ENCODE measurements at places on chromosomes 3 and 15.

DNA sequence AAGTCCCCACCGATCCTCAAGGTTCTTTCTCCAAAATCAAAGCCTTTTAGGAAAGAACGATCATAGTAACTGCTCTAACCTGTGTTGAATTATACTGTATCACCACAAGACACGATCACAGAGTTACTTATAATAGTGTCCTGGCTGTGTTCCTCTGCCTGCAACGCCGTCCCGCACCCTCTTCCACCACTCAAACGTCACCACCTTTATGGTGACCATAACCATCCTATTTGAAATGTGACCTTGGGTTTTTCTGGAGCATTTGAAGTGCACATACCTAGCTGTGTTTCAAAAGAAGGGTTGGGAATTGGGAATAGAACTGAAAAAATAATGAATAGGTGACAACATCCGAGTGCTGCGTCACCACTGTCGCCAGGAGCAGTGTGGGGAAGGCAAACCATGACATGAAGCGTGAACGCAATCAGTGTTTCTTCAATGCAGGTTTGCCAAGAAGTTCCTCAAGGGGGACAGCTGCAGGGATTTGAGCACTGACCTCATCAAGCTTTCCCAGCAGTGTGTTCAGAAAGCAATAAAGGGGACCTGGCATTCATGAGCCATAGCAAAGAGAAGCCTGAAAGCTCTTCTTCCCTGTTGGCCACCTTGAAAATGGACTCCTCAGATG is 769 bp upstream of the SELENOS start:
- no peak for DNase-seq

GRCh38 chr3:176032043-176032442 is 1165.2 kb downstream of the TBL1XR1 start:
- no peak for DNase-seq

DNA sequence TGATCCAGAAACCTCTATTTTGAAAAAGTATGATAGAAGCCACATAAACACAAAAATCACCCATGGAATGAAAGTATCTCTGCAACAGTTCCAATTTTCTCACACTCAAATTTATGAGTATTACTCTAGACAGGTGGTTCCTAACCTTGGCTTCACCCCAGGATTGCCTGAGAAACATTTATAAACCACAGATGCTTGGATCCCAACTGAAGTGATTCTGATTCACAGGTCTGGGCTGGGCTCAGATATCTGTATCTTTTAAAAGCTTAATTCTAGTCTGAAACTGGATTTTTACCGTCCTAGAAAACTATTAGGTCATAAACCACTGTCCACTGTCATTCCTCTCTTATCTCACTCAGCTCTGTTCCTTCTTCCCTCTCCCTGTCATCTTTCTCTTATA is 7.4 kb upstream of the SST start:
- no peak for DNase-seq

DNA sequence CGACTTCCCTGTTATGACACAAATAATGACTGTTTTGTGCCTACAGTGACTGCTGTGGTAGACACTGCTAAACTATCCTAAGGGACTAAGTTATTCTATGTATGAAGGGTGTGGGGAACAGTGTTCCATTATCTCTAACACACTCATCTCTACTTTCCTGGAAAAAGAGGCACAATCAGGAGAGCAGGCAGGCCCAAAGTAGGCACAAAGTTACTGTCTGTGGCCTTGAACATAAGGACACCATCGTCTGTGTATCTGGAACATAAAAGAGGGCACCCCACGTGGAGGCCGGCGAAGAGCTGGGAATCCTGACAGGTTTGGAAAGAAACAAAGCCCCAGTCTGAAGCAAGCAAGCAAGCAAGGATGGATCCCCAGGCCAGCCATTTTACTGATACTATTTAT is 1.5 kb downstream of the ABCC5 start:
- no peak for DNase-seq

- DNase-seq: no peak
These were observed 322.3 kb downstream of the CNTN4 start for GRCh38 chr3:2420919-2421318.

- no peak for DNase-seq
These were observed 27.8 kb upstream of the PIK3CB start for GRCh38 chr3:138862531-138862923.

GRCh38 chr15:49815950-49816349 is 195.1 kb downstream of the DTWD1 start:
- DNase-seq: no peak

GRCh38 chr3:11654166-11654565 is 10.5 kb upstream of the VGLL4 start:
- DNase-seq: no peak

- no peak for DNase-seq
These were observed 64.0 kb upstream of the PRR20G start for GRCh38 chr3:127351775-127352350.

DNA sequence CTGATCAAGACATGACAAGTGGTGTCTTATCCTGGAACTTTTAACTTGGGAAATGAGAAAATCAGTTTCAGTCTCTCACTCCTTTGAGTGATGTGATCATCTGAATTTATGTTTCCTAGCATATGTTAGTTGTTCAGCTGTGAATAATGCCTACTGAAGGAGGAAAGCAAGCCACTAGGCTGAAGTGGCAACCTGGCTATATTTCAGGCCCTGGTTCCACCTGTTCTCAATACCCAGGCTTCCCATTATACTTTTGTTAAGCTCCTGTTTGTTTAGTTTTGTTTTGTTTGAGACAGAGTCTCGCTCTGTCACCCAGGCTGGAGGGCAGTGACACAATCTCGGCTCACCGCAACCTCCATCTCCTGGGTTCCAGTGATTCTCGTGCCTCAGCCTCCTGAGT is 243.8 kb downstream of the ALCAM start:
- DNase-seq: no peak

DNA sequence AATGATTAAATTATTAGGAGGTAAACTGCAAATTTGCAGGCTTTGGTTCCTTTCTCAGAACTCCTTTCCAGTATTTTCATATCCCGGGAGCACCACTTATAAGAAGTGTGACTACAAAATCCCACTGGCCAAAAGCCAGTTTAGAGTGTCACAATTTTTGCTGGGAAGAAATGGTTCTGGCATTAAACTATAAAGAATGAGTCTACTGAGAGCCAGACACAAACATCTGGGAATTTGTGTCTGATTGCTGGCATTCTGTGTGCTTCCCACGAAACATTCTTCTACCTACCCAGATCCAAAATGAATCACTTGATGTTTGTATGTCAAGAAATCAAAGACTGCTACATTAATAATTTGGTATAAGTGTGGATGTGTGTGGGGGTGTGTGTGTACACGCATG is 82.8 kb downstream of the DUT start:
- DNase-seq: no peak

- no peak for DNase-seq
These were observed 28.9 kb upstream of the RASGRP1 start for GRCh38 chr15:38593524-38593923.

DNA sequence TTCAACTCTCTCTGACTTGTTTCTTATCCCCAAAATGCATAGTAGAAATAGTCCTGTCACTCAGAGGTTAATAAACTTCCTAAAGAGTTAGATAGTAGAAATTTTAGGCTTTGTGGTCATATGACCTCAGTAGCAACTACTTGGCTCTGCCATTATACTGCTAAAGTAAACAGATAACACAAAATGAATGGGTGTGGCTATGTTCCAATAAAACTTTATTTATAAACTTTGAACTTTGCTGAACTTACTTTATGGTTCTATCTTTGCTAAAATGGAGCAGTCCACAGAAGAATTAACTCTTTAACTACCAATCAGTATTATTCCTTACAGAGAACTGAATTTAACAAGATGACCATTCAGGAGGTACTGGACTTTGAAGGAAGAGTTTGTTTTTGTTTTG is 393.6 kb upstream of the CDIN1 start:
- DNase-seq: no peak

DNA sequence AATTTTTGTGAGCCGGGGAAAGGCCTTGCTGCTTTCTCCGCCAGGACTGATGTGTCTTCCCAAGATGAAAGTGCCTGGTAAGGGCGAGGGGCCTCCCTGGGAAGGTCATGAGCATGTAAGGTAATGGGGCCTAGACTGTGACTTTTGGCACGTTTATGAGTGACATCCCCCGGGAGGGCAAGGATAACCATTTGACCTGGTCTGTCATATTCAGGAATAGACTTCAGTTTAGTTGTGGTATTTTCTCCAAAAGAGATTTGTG is 631 bp upstream of the CNBP start:
- DNase-seq: no peak

DNA sequence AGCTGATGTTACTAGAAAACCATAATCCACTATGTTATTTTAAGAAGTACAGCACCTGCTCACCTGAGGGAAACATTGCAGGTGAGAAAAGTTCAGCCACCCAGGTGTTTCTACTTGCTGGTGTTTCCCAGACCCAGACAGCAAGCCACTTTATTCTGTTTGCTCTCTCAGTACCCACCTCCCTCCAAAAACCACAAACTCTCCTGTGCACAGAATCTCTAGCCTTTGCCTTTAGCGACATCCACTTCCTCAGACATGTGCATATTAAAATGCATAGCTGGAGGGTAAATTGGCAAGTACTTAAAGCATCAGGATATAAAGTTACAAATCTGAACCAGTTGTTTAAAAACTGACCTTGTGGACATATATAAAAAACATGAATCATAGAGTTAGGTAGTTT is 36.7 kb downstream of the VGLL3 start:
- DNase-seq: no peak
